ENCODE measurements at places on chromosomes 7 and 10.

- DNase-seq, result no peak
Measured at GRCh38 chr7:142604671-142605070, 144.6 kb upstream of the PRSS1 start.

DNA sequence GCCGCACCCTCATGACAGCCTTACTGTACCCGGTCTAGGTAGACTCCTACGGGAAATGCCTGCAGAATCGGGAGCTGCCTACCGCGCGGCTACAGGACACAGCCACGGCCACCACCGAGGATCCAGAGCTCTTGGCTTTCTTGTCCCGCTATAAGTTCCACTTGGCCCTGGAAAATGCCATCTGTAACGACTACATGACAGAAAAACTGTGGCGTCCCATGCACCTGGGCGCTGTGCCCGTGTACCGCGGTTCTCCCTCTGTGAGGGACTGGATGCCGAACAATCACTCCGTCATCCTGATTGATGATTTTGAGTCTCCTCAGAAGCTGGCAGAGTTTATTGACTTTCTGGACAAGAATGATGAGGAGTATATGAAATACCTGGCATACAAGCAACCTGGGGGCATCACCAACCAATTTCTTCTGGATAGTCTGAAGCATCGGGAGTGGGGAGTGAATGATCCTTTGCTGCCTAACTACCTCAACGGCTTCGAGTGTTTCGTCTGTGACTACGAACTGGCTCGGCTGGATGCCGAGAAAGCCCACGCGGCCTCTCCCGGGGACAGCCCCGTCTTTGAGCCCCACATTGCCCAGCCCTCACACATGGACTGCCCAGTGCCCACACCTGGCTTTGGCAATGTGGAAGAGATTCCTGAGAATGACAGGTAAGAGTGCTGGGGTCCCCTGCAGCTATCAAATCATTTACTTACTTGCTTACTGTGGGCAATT, 8.5 kb upstream of the CHCHD1 start:
- DNase-seq, result no peak

DNA sequence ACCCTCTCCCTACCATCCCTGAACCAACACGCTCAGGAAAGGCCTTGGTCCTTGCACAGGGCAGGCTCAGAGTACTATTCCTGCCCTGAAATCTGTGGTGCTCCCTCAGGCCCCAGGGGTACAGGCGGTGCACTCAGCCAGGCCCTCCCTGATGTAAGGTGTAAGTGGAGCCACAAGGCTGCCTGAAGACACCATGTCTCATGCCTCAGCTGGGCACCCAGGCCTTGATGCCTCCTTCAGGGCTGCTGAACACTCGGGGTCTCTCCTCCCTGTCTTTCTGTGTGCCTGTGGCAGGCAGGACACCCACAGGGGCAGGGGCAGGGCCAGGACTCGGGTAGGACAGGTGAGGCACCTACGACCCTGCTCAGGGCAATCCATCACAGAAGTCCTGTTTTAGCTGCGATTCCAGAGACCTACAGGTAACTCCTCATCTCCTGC, 22.9 kb upstream of the ANTXRL start:
- no peak for DNase-seq

- DNase-seq, result no peak
Measured at GRCh38 chr7:45178241-45179225, 20.9 kb downstream of the RAMP3 start.
